ENCODE measurements at places on chromosomes 4 and X.

DNA sequence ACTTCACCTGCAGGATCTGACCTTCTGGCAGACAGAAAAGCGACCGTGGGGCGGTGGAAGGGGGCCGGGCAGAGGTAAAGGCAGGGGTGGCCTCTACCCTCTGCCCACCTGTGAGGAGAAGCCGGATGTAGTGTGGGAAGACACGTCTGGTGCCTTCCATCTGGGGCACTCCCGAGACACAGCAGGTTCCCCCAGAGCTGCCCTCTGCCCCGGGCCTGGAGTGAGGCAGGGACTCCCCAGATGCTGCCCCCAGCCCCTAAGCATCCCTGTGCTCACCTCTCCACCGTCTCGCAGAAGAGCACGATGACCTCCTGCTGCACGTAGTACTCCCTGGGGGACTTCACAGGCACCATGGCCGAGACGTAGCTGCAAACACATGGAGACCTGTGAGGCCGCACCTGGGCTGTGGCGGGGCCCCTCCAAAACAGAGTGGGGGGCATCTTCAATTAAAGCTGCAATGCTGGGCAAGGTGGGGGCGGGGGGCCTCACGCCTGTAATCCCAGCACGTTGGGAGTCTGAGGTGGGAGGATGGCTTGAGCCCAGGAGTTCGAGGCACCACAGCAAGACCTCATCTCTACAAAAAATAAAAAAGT, 75.3 kb upstream of the MXD4 start:
- DNase-seq, result no peak

DNA sequence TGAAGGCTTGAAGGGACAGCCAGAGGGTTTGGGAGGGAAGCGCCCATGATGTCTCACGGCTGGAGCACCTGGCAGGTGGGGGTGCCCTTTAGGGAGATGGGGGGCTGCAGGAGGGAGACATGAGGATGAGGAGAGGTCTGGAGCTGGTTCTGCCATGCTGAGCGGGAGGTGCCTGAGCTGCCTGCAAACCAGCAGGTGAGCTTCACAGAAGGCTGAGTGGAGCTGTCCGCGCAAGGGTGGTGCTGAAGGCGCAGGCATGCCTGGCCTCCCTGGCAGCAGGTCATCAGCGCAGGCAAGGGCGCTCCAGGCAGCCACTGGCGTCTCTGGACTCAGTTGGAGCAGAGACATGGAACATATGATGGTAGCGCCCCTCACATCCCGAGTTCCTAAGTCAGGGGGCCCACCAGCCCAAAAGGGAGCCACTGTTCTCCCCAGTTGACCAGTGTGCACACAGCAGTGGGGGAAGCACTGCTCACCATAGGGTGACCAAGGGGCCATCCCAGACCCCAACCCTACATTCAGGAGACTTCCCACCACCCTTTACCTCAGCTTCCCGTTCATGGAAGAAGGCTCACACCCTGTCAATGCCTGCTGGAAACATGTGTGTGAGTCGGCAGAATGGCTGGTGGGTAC, 25.8 kb downstream of the ADRA2C start:
- DNase-seq, result peak; percentile 88

- DNase-seq, result no peak
These were observed 55.1 kb downstream of the RS1 start for GRCh38 chrX:18616688-18617406.

GRCh38 chr4:15396157-15396800, 31.6 kb upstream of the C1QTNF7 start:
- DNase-seq, result peak; percentile 65

GRCh38 chrX:104254442-104255115, at the start of gene ESX1:
Gene ESX1, minus strand, starts transcription at chrX:104254933. Its CDS starts 84 bp downstream, at chrX:104254849.
- peak; percentile 51 for DNase-seq

- DNase-seq, result no peak
These were observed 17.4 kb downstream of the GALNT7 start for GRCh38 chr4:173185847-173186510.

DNA sequence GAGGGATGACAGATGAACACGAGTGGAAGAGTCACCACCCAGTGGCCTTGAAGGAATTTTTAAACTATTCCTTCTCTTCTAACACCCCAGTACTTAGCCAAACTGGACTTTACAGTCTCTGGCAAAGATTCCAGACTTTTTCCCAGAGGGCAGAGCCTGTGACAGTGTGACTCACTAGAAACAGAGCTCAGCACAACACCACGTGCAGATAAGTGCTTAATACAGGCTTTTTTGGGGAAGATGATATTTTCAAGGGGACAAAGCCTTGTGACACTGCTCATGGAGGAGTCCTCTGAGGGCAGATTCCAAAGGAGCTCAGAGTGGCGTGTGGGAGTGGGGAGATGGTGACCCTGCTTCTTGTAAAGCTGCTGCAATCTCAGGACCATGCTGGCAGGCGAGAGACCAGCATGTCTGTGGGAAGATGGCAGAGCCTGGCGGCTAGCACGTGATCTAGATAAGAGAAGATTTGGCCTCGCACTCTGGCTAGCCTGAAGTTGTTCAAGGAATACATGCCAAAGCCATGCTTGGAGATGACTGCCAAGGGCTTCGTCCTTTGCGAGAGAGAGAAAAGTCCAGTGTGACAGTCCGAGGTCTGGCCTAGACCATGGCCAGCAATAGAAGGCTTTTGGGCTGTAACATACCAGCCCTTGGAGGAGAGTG, 2.4 kb downstream of the RAB33A start:
- DNase-seq, result no peak

- no peak for DNase-seq
These were observed 544.7 kb downstream of the NLGN4X start for GRCh38 chrX:5683996-5684395.

GRCh38 chrX:40318801-40319200, 221.0 kb upstream of the BCOR start:
- DNase-seq, result no peak

Data from ecto neural progenitor cell (in vitro differentiated cells).